NCI-H1930 (cell line): ENCODE measurements at places on chromosomes 7 and 10.

GRCh38 chr7:75628055-75628454, 110.7 kb downstream of the HIP1 start:
- DNase-seq = no peak

GRCh38 chr7:21497072-21497471, 45.8 kb upstream of the DNAH11 start:
- DNase-seq = no peak

DNA sequence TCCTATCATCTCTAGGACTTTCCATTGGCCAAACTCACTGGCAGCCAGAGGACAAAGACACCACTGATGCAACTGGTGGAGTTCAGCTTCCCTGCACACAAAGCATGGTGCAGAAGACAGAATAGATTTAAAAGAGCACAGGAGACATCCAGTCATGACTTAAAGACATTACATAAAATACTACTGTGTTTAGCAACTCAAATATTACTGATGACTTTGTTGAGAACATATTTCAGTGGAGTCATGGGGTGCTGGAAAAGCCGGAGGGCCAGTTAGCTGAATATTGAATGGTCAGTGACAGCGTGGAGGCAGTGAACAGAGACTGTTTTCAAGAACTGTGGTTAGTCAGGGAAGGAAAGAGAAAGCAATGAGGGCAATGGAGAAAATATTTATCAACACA, 296.3 kb upstream of the NRP1 start:
- DNase-seq = no peak

GRCh38 chr7:66348959-66349358, 143.8 kb downstream of the TPST1 start:
- no peak for DNase-seq

DNA sequence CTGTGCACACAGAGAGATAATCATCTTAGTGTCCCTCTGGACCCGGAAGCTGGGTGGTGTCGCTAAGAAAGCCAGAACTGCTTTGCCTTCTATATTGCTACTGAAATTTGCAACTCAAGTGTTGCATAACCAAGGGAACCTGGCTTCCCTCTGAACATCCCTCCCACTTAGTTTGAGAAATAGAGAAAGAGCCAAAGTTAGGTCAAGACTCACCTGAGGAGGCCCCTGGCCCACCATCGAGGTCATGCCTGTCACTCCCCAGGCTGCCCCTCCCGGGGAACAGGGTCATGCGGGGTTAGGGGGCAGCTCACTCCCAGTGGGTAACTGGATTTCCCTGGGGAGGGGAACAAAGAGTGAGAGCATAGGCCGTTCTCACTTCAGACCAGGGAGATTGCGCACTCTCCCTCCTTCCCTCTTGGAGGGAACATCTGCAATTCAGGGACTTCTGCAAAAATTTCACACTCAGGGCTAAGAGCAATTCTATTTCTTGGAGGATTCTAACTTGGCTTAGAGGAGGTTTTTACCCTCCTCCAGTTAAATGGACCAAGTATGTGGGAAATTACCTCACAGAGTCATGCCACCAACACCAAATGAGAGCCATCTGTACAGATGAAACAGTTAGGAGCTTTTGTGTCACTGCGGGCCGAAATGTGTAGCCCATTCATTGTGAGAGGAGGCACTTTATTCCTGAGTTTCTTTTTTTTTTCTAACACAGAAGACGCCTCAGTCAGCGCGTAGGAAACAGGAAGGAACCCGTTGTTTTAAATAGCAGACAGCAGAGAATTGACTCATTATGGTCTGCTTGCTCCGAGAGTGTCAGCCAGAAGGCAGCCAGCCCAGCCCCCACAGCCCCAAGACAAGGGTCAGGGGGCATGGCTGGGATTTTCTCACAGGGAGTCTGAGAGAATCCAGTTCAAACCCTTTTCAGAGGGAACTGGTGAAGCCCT, 221.3 kb downstream of the ARHGAP12 start:
- DNase-seq = no peak

GRCh38 chr7:150842018-150842417, 10.3 kb upstream of the AOC1 start:
- no peak for DNase-seq

DNA sequence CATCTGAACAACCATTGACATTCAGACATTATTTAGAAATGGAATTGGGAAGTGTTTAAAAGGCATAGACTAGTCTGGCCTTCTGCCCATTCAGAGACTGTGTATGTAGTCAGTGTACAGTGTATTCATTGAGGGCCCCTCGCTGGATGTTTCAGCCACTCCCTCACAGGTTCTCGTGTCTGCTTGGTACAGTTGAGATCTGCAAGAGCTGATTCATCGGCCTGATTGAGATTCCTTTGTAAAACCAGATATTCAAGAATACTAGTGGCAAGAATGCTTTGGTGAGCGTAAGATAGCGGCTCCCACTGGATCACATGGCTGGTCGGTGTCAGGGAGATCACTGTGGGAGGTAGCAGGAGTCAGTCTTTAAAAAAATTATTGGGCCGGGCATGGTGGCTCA, 119.5 kb downstream of the TCF7L2 start:
- DNase-seq = no peak

DNA sequence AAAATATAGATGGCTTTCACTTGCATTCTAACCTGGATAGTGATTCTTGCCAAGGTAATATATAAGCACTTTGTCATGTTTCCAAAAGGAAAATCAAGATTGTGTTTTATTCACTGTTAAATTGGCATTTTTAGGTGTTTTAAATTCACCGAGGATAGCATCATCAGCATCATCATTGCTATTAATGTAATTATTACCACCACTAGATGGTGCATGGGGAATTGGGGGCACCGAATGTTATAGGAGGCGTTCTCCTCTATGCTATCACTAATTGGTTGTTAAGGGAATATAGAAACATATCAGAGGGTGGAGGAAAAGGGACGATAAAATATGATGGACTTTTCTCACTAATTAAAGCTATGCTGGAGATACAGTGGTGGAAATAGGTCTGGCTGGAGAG, 95.5 kb downstream of the CELF2 start:
- no peak for DNase-seq

DNA sequence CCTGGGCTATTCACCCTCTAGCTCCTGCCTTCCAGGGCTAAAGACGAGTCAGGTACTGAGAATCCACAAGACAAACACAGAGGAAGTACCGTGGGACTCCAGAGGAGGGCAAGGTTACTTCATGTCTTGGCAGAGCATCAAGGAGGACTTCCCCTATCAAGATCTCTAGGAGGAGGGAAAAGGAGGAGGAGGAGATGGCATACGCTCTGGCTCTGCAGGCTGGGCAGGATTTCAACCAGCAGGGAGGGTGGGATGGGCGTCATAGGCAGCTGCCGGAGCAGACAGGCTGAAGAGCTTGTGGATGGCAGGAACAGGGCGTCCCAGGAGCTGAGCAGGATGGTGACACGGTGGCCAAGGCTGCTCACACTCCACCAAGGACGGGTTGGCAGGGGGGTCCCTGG, 21.3 kb downstream of the MDH2 start:
- DNase-seq = no peak

- no peak for DNase-seq
These were observed 68.1 kb downstream of the CCDC6 start for GRCh38 chr10:59838085-59838789.

DNA sequence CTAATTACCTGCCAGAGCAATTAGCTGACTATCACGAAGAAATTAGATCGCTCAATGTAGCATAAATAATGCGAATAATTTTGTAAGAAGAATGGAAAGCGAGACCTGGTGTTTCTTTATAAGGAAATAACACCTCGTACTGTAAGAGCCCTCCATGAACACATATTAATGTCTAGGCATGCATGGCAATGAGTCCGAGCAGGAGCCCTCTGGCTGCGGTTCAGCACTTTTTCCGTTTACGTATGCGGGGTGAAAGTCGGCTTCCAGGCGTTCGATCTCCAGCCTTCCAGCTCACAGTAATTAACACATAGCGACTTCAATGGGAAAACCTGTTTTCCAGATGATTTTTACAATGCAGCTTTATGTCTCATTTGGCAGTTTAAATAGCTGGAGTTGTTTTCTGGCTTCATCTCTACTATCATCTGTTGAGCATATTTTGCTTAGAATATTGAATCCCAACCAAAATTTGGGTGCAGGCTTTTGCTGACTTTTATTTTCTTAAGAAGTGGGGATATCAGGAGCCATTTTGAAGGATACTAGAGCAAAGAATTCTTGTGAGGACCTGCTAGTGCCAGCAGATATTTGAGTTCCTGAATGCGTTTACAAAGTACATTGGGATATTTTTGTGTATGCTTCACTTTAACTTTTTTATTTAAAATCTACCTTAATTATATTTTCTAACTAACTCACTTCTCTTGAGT, 7.2 kb upstream of the SP8 start:
- no peak for DNase-seq

DNA sequence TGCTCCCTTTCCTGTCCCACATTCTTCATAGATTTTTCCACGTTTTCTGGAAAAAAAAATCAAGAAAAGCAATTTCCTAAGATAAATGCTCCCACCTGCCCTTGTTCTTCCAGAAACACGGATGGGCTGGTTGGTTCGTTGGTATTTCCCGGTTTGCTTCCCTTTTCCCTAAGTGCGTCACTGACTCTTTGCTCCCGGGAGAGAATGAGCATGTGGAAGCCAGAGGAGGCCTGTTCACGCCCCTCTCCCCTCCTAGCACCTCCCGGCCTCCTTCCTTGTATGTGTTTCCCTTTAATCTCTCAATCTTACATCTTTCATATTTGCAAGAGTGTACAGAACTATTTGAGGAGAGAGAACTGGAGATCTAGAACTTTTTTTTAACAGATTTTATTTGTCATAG, 442.0 kb downstream of the GFRA1 start:
- no peak for DNase-seq

DNA sequence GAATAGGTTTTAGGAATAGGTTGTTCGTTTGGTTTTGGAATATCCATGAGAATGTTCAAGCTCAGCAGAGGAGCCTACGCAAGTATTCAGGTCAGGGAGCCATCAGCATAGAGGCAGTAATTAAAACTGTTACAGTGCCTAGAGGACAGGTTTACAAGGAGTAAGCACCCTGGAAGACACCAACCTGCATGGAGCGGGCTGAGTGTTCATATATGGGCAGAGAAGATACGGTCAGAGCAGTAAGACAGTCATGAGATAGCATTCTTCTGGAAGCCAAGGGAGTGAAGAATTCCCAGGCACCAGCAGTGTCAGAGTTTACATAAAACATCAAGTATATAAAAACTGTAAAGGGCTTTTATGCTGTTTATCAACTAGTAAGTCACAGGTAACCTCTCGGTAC, 96.5 kb downstream of the LRRC4 start:
- no peak for DNase-seq

GRCh38 chr10:131279516-131279915, 32.0 kb downstream of the TCERG1L start:
- DNase-seq = no peak

DNA sequence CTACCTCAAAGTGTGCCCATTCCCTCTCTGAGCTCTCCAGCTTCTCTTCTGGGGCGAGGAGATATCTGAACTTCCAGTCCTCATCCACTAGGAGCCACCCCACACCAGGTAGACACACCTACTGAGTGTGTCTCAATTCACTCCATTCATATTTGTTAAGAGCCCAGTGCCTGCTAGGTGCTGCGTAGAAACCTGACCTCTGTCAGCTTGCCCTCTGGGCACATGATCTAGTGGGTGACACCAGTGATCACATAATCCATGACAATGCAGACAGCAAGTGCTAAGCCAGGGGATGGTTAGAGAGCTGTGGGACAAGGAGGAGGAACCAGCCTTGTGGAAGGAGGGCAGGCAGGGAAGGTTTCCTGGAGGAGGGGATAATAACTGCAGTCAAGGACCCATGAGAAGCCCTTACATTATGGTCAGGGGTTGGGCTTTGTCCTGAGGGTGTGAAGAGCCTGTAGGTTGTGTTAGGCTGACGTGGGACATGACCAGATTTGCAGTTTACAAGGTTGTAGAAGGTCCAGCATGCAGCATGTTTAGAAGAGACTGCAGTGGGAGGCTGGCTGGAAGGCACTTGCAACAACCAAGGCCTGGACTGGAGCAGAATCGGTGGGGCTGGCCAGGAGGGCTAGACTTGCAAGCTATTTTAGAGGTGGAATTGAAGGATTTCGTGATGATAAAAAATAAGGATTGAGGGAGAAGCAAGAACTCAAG, 81.8 kb downstream of the COL13A1 start:
- DNase-seq = no peak

DNA sequence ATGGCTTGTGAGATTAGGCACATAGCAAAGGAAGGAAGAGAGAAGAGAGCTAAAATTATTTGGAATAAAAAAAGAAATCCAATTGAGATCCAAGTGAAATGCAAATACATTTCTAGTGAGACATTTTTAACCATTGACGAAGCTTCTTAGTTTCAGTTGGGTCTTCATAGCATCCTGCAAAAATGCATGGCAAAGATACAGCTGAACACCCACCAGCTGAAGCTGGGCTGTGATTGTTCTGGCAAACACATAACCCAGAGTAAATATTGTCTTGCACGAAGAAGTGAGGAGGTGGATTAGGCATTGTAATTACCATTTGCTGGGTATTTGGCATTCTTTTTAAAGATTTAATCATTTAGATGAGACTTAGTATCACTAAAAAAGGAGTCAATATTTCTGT, 409.4 kb downstream of the GRM8 start:
- no peak for DNase-seq

- peak; percentile 28 for DNase-seq
These were observed at the start of gene USP6NL for GRCh38 chr10:11611248-11612020. USP6NL (minus strand) TSS chr10:11611650; CDS start chr10:11597634, 14,016 bp downstream.

DNA sequence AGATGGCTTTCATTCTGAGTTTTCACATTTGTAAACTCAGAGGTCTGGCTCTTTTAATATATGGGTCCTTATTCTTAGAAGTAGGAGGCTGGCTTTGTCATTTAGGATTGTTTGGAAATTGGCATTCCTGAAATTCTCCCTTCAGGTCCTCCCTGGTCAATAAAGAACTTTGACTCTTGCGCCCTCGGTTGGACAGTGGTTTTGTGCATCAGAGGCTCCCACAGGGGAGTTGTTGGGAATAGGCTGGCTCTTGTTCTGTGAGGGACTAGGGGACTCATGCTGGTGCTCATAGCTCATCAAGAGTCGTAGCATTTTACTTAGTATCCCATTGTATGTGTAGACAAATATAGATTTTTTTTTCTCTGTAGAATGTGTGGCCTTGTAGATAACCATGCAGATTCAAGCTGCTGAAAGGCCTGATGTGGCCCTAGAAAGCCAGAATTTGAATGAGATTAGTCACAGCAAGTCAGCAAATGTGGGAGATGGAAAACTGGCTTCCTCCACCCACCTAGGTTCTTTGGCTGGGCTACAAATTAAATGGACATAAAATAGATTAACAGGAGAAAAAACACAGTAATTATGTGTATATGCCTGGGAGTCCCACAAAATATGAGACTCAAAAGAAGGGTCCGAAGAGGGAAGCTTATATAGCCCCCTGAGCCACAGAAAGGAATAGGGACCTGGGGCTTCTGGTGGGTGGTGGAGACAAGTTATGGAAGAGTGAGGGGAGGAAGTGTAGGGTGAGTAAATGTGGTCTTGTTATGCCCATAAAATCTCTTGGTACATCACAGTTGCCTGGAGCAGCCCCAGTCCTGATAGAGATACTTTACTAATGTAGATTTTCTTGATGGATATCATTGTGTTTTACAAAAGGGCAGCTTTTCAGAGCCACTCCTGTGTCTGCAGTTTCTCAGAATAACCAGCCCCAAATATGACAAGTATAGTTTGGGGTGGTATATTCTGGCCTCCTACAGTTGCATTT, 94.6 kb upstream of the BTBD16 start:
- DNase-seq = no peak
